ENCODE measurements at places on chromosomes 5 and 9. TPM values are rescaled to one million over a fixed set of nuclear protein-coding genes. Genes with fewer than 3 reads are reported as not detected.

FOXD4L3 gene
- total RNA-seq: 0.12 TPM

C8G gene
- 1.7 TPM for total RNA-seq

CCDC192 gene
- not detected for total RNA-seq

C1QTNF3 gene
- total RNA-seq: 0.09 TPM

NXNL2 gene
- 0.99 TPM for total RNA-seq

Measured in A549 treated with Hydrocortisone at 1 μM for 4 hours (cell line).